ENCODE measurements at places on chromosomes 2 and 18. TPM values are rescaled to one million over a fixed set of nuclear protein-coding genes. Genes with fewer than 3 reads are reported as not detected.

DNA sequence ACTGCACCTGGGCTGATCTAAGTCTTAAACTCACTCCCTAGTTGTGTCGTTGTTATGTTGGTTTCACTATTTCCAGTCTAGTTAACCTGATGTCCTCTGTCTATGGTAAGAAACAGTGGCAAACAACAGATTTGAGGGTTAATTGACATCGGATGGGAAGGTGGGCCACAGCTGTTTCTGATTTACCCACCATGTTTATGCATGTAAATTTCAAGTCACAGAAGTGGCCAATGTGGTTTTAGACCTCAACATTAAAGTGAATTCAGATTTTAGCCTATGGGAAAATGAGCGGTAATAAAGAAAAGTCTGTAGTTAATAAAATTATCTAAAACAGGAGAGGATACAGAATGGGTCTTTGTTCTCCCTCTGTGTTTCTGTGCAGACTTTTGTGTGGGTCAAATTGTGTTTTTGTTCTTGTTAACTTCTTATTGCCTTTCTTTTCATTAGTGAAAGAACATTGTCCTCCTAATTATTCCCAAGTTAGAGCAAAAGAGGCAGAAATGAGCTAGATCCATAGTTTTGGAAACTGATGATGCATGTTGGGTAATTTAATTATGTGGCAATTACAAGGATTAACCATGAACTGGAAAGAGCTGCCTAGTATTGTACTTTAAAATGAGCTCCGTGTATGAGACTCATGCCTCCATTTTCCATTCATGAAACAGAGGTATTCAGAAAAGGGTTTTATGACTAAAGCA, 83.2 kb downstream of the LAMA3 start:
- H3K4me1 ChIP-seq, result no peaks in the 10 kb centered on the region
- H3K27ac ChIP-seq, result no peak overlapping the region
- no peak overlapping the region for H3K4me3 ChIP-seq
- H3K27me3 ChIP-seq, result no peaks in the 10 kb centered on the region
- DNase-seq, result no peak

The NAT8 gene
- not detected for total RNA-seq

DNA sequence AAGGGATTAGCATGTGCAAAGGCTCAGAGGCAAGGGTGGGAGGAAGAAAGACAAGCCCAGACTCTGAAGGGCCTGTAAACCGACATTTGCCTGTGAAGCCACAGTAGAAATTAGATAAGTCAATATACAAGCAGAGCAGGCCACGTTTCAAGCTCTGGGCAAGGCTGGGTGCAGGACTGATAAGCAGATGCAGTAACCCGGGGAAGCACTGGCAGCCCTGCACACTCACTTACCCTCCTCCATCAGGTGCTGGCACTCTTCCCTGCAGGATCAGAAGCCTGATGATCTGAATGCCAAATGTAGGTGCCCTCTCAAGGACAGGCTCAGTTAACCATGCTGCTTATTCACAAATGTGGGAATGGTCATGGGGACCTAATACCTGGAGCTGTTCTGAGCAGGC, 46.3 kb upstream of the RAB12 start:
- H3K36me3 ChIP-seq, result no peaks in the 10 kb centered on the region
- H3K4me3 ChIP-seq, result no peak overlapping the region
- no peak for DNase-seq
- no peaks in the 10 kb centered on the region for H3K4me1 ChIP-seq

DNA sequence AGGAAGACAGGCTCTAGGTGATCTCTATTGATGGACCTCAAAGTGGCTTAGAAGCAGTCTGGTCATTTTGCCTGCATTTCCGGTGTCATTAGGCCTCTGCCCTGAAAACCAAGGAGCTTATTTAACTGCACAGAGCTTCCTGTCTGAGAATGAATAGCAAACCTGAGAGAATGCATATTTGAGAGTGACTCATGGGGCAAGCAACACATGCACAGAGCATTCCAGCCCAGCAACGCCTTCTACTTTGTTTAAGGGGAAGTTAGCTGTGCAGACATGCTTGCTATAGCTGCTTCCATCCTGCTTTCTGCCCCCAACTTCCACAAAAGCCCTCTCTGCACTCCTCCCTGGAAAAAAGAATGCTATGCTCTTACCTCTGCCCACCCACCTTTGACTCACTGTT, 232.8 kb downstream of the GRB14 start:
- H3K27ac ChIP-seq, result no peak overlapping the region
- no peak overlapping the region for H3K4me3 ChIP-seq
- H3K36me3 ChIP-seq, result no peaks in the 10 kb centered on the region
- no peaks in the 10 kb centered on the region for H3K27me3 ChIP-seq
- no peak for DNase-seq

The ASXL3 gene
- total RNA-seq, result not detected

DNA sequence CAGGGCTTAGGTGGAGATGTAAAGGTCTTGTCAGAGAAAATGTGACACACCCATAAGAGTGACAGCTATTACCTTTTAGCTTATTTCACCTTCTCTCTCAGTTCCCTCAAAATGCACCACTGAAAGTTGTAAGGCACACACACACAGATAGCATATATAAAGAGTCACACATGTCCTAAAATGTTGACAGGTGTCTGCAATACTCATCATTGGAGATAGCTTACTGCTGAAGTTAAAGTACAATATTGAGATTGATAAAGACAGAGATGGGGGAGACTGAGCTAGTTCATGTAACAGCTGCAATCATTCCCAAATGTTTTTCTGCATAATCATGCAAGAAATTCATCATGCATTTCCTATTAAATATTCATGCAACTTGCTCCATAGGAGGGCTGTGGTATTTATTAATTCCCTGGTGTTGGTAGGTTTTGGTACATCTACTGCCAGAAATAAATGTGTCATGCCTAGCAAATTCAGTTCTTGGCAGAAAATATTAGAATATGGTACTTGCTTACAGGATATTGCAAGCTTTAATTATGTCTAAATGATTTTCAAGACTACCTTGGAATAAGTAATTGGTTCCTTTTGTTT, 118.8 kb upstream of the RBMS1 start:
- DNase-seq, result no peak
- H3K27ac ChIP-seq, result no peak overlapping the region
- H3K4me3 ChIP-seq, result no peak overlapping the region
- peaks cover 26% of the 10 kb centered on the region for H3K4me1 ChIP-seq

The PCARE gene
- total RNA-seq, result not detected

The SCN2A gene
- not detected for total RNA-seq

- DNase-seq, result no peak
- no peaks in the 10 kb centered on the region for H3K36me3 ChIP-seq
- no peak overlapping the region for H3K27ac ChIP-seq
- H3K4me1 ChIP-seq, result no peaks in the 10 kb centered on the region
- H3K4me3 ChIP-seq, result no peak overlapping the region
- no peaks in the 10 kb centered on the region for H3K27me3 ChIP-seq
Measured at GRCh38 chr2:51780353-51780752, 748.4 kb upstream of the NRXN1 start.

The FBXO15 gene
- total RNA-seq, result 1.3 TPM

DNA sequence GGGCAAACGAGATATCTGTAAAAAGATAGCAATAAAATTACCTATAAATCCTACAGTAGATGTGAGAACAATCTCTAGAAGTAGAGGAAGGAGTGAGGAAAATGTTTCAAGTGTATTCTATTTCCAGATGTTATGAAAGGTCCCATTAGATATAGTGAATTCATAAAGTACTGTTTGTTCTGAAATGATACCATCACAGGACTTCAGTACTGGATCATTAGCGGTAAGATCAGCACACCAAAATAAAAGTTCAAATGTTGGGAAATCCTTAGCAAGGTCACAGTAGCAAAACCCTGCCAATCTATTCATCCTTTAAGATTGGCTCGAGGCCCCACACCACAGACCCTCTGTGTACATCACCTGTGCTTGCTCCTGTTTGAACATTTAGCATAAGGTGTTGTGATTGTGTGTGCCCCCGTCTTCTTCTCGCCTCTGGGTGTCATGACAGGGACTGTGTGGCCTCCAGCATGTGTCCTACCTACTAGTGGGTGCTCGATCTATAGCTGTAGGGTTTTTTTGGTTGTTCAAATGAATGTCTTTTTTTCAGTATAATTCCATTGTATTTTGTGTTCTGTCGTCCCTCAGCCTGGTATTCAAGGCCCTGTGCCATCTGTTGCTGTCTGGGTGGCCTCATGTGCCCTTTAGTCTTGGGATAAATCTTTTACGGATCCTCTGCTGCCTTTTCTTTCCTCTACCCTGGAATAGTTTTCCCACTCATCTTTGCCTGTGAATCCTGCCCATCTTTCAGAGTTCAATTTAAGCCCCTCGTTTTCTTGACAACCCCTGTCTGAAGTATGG, 9.1 kb downstream of the MFSD6 start:
- no peak overlapping the region for H3K4me3 ChIP-seq
- no peaks in the 10 kb centered on the region for H3K36me3 ChIP-seq
- no peaks in the 10 kb centered on the region for H3K27me3 ChIP-seq
- no peak for DNase-seq

The AOX1 gene
- total RNA-seq, result 0.13 TPM

The HTR2B gene
- not detected for total RNA-seq

DNA sequence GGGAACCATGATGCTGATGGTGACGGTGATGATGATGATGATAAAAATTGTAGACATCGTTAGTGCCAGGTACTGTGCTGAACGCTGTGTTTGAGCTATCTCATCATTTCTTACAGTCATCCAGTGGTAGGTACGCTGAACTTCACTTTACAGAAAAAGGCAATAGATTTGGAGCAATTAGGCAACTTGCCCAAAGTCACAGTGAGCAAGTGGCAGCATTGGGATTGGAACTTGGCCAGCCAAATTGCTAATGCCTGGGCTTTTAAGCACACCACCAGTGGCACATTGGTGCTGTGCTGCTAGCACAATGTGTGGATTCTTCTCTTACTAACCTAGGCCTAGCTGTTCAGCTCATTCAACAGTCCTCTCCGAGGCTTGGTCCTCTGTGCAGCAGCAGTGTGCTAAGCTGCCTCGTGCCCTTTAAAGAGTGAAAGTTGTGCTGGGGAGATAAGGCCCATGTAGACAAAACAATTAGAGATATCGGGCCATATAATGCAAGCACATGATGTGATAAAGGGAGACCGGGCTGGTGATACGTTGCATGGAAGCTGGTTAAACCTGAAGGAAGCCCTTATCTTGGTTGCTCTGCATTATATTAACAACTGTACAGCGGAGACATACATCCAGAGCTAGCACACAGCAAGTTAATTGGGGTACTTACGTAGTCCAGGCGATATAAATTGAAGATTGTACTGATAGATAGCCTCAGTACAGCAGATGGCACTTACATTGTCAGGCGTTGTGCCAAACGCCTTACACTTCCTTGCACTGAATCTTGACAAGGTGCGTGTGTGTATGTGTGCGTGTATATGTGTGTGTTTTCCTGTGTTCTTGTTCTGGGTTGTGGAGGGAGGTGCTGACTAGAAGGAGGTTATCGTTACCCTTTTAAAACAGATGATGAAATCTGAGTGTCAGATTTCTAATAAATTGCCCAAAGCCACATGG, 28.4 kb downstream of the HK2 start:
- H3K4me3 ChIP-seq, result no peak overlapping the region
- no peaks in the 10 kb centered on the region for H3K36me3 ChIP-seq
- H3K27me3 ChIP-seq, result no peaks in the 10 kb centered on the region
- H3K4me1 ChIP-seq, result no peaks in the 10 kb centered on the region
- no peak for DNase-seq

- no peaks in the 10 kb centered on the region for H3K27me3 ChIP-seq
- no peaks in the 10 kb centered on the region for H3K4me1 ChIP-seq
- no peaks in the 10 kb centered on the region for H3K36me3 ChIP-seq
- no peak overlapping the region for H3K4me3 ChIP-seq
- no peak overlapping the region for H3K27ac ChIP-seq
Measured at GRCh38 chr2:189486237-189486770, 45.0 kb downstream of the WDR75 start.

GRCh38 chr18:22559414-22560274, 141.9 kb upstream of the CTAGE1 start:
- no peaks in the 10 kb centered on the region for H3K36me3 ChIP-seq
- H3K4me1 ChIP-seq, result peaks cover 3% of the 10 kb centered on the region
- H3K4me3 ChIP-seq, result no peak overlapping the region
- H3K27me3 ChIP-seq, result no peaks in the 10 kb centered on the region
- no peak for DNase-seq

DNA sequence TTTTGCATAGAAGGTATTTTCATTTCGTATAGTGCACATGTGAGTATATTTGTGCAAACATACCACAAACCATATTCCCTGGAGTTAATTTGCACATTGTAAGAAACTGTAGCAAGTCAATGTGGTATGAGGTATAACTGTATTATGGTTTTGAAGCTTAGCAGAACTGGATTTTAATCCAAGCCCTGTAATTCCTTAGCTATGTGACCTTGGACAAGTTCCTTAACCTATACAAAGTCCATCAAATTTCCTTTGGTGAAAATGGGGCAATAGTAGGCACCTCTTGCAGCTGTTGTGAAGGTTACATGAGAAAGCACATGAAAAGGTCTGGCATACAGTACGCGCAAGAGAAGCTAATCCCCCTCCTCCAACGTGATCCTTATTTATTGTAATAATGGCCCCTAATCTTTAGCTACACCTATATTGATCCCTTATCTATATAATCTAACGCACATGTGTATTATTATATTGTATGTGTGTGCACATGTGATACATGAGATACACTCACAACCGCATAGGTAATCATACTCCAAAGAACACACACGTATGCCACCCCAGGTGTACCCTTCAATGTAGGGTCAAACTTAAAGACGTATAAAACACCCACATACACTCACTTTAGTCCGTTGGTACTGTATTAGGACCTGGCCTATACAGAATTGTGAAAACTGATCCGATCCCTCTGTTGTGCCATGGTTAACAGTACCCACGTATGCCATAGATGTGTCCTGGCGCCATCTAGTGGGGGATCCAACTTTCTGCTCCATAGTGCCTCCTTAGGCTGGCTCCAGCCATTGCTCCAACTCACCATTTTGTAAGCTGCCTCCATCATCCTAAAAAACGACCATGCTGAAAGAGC, 402.9 kb upstream of the SLC14A2 start:
- H3K4me1 ChIP-seq, result no peaks in the 10 kb centered on the region
- no peaks in the 10 kb centered on the region for H3K27me3 ChIP-seq
- DNase-seq, result peak; percentile 69

DNA sequence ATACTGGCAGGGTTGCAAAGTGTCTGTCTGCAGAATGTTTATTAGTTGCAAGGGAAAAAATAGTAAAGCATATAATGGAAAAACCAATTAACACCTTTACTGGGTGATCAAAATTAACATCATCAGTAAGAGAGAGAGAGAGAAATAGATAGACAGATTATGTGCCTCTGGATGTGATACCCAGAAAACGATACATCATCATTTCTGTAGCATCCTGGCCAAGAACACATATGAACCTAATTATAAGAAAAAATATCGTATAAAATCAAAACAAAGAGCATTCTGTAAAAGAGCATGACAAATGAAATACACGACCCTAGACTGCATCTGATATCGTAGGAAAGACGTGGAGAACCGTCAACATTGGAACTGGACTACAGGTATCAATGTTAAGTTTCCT, 64.6 kb downstream of the SMC6 start:
- H3K36me3 ChIP-seq, result no peaks in the 10 kb centered on the region
- H3K4me3 ChIP-seq, result no peak overlapping the region
- no peaks in the 10 kb centered on the region for H3K4me1 ChIP-seq
- H3K27ac ChIP-seq, result no peak overlapping the region
- no peak for DNase-seq

All from naive thymus-derived CD4-positive, alpha-beta T cell (primary cell).